ENCODE measurements at places on chromosomes 3 and 15. TPM values are rescaled to one million over a fixed set of nuclear protein-coding genes. Genes with fewer than 3 reads are reported as not detected.

C3orf20 gene
- polyA plus RNA-seq, result not detected

- DNase-seq, result peak; percentile 88
These were observed 24.6 kb upstream of the DMXL2 start for GRCh38 chr15:51647128-51647562.

CCDC54 gene
- not detected for polyA plus RNA-seq

FSTL1 gene
- 0.44 TPM for polyA plus RNA-seq

ACTC1 gene
- not detected for polyA plus RNA-seq

Measured in CD14-positive monocyte (primary cell).